Amniotic epithelial cell (primary cell): ENCODE measurements at places on chromosomes 5 and 9.

GRCh38 chr9:121631978-121632418 lies 19.4 kb upstream of the DAB2IP start:
- DNase-seq, result no peak

GRCh38 chr9:75591972-75592371 lies 298.5 kb upstream of the PCSK5 start:
- DNase-seq, result no peak

DNA sequence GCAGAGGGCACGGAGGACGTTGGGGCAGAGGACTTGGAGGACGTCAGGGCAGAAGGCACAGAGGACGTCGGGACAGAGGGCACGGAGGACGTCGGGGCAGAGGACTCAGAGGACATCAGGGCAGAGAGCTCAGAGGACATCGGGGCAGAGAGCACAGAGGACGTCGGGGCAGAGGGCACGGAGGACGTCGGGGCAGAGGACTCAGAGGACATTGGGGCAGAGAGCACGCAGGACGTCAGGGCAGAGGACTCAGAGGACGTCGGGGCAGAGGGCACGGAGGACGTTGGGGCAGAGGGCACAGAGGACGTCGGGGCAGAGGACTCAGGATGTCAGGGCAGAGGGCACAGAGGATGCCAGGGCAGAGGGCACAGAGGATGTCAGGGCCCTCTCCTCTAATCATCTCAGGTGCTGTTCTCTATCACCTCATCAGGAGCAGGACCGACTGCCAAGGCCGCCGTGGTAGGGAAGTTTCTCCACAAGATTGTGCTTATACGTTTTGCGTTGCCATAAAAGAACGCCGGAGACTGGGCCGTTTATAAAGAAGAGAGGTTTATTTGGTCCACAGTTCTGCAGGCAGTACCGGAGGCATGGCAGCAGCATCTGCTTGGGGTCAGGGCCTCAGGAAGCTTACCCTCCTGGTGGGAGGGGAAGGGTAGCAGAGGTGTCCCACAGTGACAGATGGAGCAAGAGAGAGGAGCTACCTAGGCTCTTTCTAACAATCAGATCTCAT lies 29.4 kb upstream of the ADAMTS2 start:
- DNase-seq, result no peak

DNA sequence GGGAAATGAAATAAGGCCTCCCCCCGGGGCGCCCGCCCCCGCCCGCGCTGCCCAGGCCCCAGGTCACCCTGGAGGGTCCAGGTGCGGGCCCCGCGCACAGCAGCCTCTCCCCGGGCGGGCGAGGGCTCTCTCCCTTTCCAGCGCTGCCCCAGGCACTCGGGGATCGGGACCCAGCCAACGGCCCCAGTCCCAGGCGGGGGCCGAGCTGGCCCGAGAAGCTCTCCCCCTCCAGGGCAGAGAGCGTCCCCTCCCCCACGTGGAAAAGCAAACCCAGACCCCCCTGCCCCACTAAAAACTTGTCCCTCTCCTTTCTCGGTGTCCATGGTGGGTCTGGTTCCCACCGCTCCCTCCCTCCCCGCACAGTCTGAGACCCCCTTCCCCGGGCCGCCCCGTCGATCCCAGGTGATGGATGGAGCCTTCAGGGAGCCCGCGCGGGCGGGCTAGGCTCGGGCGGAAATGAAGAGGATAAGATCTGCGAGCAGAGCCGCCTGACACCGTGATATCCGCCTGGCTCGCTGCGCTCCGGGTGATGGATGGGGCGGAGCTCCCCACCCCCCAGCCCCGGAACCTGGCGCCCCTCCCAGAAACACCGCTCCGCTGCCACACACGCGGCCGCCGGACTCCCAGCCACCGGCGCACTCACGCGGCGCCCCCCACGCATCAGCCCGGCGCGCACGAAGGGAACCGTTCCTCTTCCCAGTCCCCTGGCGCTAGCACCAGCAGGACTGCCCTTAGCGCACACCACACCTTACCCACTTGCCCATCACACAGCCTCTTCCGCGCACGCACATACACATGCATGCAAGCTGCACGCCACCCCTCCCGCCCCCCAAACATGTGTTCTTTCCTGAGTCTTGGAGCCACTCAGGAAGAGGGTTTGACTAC lies 81.7 kb upstream of the ZBTB43 start:
- peak; percentile 52 for DNase-seq

DNA sequence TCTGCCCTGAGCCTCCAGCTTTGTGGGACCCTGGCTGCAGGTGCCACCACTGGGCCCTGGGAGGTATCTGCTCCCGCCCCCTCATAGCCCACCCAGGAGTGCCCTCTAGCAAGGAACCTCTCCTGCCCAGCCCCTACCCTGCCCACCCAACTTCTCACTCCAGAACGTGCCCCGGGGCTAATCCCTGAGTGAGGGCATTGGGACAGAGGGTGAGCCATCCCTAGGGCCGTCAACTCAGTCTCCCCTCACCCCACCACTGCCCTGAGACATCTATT lies 2.7 kb upstream of the RASGEF1C start:
- DNase-seq, result no peak

- DNase-seq, result no peak
These were observed 189.2 kb downstream of the FSTL4 start for GRCh38 chr5:133423011-133423617.

DNA sequence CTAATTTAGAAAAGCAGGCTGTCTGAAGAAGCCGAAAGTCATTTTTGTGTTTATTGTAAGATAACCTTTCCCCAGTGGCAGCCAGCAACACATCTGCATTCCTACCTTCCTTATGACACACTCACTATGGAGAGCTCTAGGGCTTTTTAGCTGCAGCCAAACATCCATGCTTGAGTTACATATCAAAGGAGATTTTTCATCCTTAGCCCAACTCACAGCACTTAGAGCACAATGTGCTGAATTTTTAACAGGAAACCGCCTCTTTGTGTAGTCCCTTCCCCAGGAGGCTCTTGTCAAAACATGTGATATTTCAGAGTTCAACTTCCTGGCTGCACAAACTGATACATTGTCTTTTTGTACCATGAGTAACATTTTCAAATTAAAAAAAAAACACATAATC lies 379.2 kb downstream of the CTNND2 start:
- no peak for DNase-seq

GRCh38 chr9:106420511-106420944 lies 442.4 kb upstream of the ZNF462 start:
- peak; percentile 23 for DNase-seq

DNA sequence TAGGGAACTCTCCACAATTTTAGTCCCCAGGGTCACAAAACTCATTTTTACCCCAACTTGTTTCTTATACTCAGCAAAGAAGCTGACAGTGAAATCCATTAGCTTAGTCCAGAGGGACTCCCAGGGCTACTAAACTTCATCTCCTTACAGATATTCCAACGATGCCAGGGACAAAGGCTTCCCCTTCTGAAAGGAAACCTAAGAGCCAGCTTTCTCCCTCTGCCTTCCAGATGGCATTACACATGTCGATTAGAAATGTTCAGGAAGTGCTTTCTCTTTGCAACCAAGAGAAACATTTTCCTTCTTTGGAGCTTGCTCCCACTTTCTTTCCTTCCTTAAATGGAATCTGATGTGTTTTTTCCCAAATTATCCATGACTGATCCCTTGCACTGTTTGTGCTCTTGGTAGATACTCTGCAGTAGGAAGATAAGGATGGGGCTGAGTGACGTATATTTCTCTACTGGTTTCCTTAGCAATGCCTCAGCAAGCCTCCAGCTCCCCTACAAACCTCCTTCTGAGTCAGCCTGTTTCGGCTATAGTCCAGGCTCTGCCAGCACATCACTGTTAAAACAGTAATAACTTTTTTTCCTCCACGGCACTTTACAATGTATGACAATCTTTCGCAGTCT lies 43.0 kb upstream of the HTR4 start:
- peak; percentile 74 for DNase-seq

DNA sequence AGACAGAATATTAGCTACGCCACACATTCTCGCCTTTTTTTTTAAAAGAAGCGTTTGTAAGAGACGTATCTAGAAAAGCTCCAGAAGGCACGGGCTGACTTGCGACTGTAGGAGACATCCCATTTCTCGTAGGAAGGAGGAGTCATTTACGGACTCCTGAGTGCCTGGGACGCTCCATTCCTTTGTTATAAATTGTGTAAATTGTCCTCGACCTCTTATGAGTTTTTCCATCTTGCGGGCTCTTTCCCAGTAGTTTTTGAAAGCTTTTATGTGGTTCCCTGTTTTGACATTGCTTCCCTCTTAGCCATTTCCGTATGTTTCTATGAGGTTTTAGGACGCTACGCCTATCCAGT lies 1.0 kb downstream of the RABL6 start:
- no peak for DNase-seq
